ENCODE measurements at places on chromosomes 12 and 14.

DNA sequence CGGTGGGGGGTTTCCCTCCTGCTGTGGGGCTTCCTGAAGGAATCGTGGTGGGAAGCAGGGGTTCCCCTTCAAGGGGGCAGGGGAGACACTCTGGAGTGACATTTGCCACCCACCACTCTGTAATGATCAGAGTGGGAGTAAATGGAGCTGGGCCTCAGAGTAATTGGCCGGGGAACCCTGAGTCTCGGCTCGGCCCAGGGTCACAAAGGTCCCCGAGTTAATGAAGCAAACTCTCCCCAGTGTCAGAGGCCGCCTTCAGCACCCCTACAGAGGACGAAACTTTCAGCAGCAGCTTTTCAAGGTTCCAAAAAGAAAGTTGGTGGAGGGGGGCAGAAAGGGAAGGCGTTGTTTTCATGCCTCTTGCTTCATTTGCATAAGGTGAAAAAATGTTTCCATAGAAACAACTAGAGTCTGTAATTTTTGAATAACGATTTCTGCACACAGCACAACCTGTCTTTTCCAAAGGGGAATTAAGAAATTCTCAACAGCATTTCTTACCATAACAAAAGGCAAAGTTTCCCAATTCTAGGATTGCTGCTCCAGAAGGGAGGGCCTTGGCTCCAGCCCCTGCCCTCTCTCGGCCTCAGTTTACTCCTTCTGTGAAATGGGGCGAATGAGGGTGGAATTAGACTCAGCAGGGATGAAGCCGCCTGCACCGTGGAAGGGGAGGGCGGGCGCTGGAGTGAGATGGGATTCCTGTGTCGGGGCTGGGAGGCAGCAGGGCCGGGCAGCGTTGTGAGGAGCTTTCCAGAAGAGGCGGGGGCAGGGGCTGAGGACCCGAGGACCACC is 67.0 kb upstream of the BEGAIN start:
- DNase-seq: no peak

- no peak for DNase-seq
Observed at GRCh38 chr12:68784015-68784414, 24.0 kb upstream of the MDM2 start.

DNA sequence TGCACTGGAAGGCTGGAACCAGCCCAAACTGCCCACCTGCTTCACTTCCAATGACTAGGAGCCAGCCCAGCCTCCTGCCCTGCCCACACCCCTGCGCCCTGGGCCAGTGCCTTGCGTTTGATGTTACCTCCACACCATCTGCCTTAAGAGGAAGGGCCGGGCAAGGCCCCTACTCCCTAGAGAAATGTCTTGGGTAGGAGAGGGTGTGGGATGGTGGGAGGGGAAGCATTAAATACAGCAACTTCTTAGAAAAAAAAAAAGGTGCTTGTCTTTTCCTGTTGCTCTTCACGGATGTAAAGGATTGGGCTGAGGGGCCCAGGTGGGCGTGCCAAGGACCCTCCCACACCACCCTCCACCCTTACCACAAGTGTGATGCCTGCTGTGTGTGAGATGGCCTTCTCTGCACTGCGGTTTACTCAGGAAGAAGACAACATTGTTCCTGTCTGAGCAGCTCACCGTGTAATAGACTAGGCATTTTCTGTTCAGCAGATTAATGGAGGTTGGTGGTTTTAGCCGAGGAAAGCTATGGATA is 99.9 kb downstream of the NINJ2 start:
- DNase-seq: peak; percentile 59

DNA sequence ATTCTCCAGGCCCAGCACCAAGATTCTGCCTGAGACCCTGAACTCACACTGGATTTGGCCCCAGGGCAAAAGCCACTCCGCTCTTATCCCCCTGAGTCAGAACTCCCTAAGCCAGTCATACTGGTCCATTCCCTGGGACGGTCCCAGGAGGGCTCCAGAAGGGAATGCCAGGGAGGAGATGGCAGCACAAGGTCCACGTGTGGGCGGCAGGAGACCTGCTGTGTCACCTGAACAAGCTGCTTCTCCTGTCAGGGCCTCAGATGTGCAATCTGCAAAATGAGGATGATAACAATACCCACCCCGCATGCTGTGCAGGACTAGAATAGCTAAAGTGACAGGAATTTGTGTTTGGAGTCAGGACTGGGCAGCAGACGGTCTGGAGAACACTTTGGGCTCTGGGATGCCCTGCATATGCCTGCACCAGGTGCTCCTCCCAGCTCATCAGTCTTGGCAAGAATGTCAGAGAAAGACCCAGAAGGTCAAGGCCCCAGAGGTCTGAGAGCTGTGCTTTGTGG is 40.3 kb downstream of the CMKLR1 start:
- DNase-seq: peak; percentile 20
